ENCODE measurements at places on chromosomes 5 and 9.

DNA sequence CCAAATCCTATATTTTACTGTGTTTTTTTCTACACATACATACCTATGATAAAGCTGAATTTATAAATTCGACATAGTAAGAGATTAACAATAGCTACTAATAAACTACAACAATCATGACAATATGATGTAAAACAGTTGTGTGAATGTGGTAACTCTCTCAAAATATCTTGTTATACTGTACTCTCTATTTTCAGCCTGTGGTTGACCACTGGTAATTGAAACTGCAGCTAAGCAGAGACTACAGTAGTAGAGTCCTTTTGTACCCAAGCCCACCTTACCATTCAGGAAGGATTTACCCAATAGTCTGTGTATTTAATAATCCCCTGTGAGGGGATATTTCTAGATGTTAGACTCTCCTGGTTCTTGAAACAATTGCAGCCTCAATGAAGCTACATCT is 86.7 kb downstream of the FAM114A2 start:
- no peak for DNase-seq

DNA sequence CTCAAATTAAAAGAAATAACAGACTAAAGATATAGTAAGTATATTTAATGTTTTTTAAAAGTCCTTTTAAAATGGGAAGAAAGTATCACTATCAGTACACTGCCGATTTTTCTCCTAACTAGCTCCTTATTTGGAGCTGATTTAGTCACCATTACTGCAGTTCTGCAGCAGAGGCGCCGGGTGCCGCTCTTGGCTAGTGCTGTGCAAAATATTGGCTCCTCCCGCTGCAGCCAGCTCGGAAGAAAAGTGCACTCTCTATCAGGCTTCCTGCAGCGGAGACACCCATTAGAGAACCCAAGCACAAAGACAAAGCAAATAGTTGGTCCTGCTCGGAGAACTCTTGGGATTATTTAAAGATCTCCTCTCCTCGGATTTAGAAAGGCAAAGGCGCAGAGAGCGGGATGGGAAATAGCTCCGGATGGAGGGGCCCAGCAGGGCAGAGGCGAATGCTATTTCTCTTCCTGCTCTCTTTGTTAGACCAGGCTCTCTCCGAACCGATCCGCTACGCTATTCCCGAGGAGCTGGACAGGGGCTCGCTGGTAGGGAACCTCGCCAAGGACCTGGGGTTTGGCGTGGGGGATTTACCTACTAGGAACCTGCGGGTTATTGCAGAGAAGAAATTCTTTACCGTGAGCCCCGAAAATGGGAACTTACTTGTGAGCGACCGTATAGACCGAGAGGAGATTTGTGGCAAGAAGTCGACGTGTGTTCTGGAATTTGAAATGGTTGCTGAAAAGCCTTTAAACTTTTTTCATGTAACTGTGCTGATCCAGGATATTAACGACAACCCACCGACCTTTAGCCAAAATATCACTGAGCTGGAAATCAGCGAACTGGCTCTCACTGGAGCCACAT is at the start of gene PCDHGB3:
TSS of gene PCDHGB3 (plus strand) at position 249 of the 855 bp plus-strand sequence. CDS start at position 402, 153 bp downstream.
- no peak for DNase-seq

- no peak for DNase-seq
These were observed 302.2 kb downstream of the EBF1 start for GRCh38 chr5:158797498-158797845.

GRCh38 chr5:135705141-135705631 is 126.4 kb upstream of the CXCL14 start:
- no peak for DNase-seq

DNA sequence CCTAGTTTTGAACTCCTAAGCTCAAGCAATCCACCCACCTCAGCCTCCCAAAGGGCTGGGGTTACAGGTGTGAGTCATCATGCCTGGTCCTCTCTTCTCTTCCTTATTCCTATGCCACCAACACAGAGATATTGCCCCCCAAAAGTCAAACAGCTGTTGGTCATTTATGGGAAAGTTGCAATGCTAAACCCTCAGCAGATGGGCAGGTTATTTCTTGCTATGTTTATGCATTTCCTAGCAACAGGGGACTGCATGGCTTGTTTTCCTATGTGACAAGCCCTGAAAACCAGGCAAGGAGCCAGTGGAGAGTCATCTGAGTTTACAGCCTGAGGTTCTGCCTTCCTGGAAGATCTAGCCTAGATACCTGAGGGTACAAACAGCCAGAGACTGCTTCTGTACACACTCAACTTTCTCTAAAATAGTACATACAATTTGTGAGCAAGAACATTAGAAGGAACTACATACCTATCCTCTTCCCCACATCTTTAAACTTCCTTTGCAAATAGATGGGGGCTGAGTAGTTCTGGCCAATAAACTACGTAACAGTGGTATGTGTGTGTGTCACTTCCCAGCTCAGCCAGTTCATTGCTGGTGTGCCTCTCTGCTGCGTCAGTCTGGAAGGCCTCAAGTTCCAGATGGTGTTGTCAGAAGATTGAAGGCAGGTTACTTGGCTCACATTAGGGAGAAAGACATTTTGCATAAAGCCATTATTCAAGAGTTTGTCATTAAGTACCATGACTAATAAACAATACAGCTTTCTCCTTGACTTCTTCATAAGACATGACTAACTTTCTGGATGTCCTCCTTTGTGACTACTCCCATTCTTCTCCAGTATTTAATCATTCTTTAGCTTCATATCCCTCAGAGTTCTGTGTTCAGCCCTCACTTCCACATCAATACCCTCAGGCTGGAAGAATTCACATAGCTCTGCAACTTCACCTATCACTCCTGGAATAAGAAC is 65.3 kb downstream of the CSNK1A1 start:
- no peak for DNase-seq

GRCh38 chr5:88944751-88945531 is 62.0 kb upstream of the MEF2C start:
- no peak for DNase-seq

DNA sequence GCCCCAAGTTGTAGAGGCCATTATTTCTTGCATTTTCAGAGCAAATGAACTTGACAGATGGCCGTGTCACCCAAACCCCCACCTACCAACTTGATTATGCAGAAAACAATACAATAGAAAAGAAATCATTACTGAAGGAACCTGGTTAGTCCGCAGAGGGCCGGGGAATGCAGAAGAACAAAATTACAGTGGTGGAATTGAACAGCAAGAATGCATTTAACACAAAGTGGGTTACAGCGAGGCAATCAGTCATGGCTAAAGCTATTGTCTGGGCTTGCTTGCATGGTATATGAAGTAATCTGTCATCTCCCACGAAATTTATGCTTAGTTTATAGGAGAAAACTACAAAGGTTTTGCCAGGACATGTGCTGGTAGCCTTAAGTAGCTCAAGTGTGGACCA is 238.3 kb upstream of the IRX1 start:
- DNase-seq, result no peak

GRCh38 chr9:127755061-127756060 is 20.3 kb upstream of the TOR2A start:
- DNase-seq, result no peak

GRCh38 chr5:5666369-5666768 is 243.9 kb downstream of the ICE1 start:
- no peak for DNase-seq

DNA sequence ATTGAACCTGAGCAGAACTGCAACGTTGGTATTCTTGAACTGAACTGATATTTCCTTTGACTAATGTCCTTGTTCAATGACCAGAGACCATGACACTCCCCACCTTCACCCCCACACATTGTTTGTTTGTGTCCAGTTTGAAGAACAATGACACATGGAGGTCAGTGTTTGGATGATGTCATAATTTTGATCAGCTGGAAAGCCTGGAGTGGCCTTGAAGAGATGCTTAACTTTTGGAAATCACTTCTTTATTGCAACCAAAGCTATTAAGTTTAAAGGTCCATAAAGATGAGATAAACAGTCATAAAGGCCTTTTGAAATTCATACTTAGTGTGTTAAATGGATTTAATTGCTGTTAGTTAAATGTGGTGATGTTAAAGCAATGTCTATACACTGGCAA is 92.7 kb downstream of the TMC1 start:
- no peak for DNase-seq

- DNase-seq, result no peak
These were observed 11.6 kb downstream of the FANCC start for GRCh38 chr9:95305770-95306492.

DNA sequence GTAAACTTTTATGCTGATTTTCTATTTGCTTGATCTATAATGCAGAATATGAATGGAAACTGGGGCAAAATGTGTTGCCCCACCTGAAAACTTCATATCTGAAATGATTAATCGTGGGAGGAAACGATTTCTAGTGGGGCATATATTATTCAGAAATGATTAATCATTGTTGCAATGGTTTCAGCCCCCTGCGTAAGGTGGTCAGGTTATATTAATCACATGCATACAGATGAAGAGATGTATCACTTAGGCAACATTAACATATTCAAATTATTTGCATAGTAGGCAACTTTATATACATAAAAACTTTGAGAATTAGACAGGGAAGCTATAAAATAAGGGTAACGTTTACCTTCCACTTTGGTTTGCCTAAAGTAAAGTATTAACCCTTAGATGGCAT is 49.8 kb downstream of the LSM11 start:
- no peak for DNase-seq

GRCh38 chr9:135533113-135533512 is 11.9 kb downstream of the LCN1 start:
- DNase-seq, result no peak

DNA sequence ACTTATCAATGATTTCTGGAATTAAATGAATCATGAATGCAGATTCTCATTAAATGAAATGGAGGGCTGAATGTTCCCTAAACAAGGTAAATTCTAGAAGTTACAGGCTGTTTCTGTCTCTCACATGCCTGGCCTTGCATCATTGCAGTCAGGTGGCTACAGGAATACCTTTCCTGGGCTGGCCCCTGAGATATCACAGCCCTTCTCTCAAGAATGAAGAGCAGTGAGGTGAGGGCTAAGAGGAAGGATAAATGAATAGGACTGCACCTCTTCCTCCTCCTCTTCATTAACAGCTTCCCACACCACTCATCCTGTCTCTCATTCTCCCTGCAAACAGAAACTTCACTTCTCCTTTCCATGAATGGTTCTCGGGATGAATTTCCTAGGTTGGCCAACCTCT is 22.5 kb downstream of the ARHGEF28 start:
- DNase-seq, result no peak

DNA sequence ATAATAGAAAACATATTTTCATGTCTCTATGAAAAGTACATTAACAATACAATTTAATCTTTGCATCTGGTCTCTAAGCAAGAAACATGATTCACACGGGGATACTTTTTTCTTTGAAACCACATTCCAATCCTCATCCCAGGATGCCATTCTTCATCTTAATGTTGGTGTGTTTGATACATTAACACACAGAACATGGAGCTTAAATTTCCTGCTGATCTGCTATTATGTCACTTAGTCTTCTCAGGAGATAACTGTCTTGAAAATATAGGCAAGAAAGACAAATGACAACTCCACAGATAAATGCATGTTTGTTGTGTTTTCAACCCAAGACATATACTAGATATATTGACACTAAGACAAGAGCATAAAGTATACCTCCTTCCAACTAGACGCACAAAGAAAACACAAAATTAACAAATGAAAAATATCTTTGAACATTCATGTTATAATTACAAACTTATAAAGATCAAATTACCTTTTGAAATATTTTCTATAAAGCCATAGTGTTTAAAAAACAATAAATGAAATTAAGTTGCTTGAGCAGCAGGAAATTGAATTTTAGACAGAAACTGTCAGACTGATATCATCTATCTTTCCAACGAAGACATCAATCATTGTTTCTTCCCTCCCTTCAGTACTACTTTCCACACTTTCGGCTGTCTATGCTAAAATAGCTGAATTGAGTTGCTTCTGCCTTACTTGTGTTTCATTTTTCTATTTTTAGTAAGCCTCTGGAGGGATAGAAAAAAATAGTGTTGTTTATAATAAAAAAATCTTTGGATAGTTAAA is 1676.7 kb upstream of the CDH9 start:
- DNase-seq, result no peak

DNA sequence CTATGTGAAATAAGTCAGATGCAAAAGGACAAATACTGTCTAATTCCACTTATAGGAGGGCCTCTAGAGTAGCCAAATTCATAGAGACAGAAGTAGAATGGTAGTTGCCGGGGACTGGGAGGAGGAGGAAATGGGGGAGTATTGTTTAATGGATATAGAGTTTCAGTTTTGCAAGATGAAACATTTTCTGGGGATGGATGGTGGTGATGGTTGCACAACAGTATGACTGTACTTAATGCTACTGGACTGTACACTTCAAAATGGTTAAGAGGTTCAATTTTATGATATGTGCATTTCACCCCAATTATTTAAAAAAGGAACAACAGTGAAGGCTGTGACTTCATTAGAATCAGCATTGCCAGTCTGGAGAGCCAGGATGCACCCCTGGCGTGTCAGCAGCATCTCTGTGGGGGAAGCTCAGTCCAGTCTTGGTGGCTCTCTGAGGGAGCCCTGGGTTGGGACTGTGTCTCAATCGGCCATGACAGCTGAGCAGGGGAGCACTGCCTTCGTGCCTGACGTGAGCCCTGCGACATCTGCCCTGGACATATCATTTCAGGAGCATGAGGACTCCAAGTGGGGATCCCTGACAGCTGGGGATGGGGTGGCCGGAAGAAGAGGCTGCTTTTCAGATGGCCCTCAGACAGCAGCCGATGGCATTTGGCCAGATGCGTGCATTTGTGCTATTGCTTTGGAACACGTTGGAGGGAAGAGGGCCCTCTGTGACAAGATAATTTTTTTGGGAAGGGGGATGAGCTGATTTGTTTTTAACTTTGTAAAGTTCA is 130.8 kb upstream of the STC2 start:
- peak; percentile 53 for DNase-seq

DNA sequence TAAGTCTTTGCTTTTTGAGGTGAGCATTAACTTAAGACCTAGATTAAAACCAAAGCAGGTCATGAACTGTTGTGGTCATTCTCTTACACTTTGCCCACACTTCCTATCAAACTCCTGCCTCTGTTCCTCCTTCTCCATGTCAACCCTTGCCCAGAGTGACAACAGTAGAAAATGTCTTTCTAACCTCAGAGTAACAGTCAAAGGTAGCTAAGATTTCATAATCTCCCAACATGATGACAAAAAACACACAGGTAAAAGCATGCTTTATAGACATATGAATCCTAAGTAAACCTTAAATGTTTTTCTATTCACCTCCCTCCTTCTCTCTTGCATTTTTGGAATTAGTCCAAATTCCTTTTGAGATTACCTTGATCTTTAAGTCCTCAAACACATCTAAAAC is 422.3 kb downstream of the SPATA31D1 start:
- no peak for DNase-seq

DNA sequence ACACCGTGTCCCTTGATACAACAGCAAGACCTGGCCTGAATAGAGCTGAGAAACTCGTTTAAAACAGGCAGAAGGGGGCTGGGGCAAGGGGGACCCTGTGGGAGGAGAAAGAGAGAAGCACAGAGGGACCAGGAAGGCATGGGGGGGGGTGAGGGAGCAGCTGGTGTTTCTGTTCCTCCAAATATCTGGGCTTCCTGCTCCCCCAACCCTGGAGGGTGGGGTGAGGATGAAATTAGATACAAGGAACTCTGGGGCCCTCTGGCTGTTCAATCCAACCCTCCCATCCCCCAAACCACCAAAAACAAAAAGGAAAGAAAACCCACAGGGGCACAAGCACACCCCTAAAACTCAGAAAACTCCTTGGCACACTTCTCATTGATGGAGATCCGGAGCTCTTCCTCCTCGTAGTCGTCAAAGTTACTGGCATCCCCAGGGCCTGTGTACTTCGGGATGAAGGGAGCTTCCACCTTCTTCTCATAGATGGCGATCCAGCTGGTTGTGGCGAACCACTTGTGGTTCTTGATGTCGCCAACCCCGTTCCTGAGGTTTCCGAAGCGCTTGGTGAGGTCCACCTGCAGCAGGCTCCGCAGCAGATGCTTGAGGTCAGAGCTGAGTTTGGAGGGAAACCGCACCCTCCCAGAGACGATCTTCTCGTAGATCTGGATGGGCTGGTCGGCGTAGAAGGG is 1.1 kb downstream of the PRKACG start:
- DNase-seq, result no peak

All from AML-193 (cell line).